ENCODE measurements at places on chromosomes 7 and 10.

DNA sequence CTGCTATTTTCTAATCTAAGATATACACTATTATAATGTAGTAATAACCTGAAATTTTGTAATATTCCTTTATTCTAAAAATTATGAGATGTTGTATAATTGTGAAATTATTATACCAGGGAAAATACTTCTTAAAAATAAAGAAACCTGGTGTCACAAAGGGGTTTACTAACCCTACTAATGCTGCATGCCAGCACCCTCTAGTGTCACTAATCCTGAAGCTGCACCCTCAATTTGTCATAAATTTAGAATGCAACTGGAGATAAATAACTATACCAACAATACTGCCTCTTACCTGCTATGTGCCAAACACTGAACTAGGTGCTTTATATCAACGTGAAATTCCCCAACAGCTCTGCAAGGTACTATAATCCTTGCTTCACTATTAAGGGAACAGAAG is 30.8 kb downstream of the TM9SF3 start:
- DNase-seq, result no peak

- no peak for DNase-seq
Measured at GRCh38 chr7:50426280-50427045, 23.7 kb downstream of the FIGNL1 start.

GRCh38 chr10:10605551-10606081 is 412.1 kb upstream of the CELF2 start:
- DNase-seq, result no peak

- DNase-seq, result no peak
Measured at GRCh38 chr10:97889461-97890265, 40.0 kb downstream of the GOLGA7B start.

GRCh38 chr7:132225216-132226030 is 350.8 kb downstream of the PLXNA4 start:
- DNase-seq, result no peak

DNA sequence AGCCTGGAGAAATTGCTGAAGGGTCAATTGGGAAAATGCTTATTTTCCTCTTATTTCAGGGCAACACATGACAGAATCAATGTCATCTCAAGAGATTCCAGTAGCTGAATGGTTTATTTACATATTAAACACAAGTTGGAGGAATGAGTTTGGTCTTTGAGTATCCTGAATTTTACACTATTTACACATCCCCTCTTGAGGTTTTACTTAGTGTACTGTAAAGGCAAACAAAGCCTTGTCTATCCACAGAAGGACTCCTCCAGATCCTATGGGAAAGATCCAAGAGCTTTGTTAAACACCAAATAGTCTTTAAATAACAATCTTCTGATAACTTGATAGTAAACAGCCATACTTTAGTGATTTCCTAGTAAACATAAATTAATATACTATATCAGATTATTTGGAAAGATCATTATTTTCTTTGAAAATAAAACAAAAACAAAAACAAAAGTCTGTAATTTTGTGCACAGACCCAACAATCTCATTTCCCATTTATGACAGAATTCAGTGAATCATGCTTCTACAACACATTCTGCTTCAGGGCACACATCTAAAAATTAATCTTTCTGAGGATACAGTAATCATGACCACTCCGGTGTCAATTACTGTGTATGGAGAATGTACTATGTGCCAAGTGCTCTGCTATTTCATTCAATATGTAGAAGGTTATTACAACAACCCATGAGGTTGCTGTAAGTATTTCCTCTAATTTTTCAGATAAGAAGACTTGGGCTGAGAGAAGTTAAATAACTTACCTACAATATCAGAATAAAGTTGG is 575.0 kb upstream of the LRRTM3 start:
- DNase-seq, result no peak

DNA sequence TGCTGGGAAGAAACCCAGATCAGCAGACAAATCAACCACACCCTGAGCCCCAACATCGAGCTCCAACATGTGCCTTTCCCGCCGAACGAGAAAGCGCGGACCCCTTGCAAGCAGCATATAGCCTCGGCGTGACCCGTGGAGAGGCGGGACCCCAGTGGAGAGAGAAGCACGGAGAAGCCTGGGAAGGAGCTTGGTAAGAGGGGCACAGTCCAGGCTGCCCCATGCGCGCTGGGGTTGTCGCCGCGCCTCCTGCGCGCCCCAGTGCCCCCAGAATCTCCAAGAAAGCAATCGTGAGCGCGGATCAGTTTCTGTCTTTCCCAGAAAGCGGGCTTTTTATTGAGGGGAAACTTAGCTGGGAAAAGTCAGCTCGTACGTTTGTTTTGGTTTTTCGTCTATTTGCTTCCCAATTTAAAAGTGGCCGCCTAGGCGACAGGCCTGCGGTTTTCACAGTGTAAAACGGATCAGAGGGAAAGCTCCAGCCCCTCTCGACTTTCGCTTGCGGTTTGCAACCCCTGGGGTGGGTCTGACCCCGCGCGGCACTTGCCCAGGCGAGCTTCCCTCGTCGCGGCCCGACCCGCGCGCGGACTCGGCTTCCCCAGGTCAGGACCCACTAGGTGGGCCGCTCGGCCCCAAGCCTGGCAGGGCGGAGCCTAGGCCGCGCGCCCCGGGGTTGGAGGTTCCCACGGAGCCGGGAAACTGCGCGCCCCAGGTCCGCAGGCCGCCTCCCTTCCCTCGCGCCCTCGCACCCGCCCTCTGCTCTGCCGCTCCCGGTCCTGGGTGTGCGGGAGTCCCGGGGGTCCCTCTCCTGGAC is 31.1 kb downstream of the SKIDA1 start:
- peak; percentile 65 for DNase-seq

DNA sequence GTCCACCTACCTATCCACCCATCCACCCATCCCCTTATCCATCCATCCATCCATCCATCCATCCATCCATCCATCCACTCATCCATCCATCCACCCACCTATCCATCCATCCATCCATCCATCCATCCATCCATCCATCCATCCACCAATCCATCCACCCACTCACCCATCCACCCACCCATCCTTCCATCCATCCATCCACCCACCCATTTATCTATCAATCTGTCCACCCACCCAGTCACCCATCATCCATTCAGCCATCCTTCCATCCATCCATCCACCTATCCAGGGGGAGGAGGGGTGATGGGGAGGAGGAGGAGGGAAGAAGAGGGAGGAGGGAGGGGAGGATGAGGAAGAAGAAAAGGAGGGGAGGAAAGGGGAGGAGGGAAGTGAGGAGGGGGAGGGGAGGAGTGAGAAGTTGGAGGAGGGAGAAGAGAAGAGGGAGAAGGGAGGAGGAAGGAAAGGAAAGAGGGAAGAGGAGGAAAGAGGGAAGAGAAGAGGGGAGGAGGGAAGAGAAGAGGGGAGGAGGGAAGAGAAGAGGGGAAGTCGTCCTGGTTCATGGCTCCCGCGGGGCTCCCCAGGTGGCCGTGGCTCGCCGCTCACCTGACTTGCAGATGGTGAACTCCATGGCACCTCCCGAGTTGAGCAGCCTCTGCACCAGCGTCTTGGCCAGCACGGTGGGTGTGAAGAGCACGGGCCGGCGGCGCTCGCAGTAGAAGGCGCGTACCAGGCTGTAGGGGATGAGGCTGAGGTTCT is 68.8 kb upstream of the GNA12 start:
- no peak for DNase-seq

- DNase-seq, result no peak
Measured at GRCh38 chr7:116542618-116543017, 17.8 kb downstream of the CAV1 start.

DNA sequence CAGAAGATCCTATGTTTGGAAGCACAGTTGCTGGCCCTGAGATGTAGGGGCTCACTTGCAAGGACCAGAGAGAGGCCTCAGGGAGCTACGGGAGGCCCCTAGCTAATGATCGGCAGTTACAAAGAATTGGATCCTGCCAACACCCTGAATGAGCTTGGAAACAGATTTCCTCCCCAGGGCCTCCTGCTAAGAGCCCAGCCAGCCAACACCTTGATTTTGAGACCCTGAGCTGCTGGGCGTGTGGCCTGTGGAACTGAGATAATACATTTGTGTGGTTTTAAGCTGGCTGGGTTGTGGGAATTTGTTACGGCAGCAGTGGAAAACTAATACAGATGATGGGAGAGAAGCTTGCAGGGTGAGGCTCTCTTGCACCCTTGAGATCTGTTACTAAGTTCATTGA is 3.9 kb downstream of the DOCK1 start:
- no peak for DNase-seq

GRCh38 chr10:77455561-77455960 is 182.0 kb downstream of the KCNMA1 start:
- DNase-seq, result no peak

DNA sequence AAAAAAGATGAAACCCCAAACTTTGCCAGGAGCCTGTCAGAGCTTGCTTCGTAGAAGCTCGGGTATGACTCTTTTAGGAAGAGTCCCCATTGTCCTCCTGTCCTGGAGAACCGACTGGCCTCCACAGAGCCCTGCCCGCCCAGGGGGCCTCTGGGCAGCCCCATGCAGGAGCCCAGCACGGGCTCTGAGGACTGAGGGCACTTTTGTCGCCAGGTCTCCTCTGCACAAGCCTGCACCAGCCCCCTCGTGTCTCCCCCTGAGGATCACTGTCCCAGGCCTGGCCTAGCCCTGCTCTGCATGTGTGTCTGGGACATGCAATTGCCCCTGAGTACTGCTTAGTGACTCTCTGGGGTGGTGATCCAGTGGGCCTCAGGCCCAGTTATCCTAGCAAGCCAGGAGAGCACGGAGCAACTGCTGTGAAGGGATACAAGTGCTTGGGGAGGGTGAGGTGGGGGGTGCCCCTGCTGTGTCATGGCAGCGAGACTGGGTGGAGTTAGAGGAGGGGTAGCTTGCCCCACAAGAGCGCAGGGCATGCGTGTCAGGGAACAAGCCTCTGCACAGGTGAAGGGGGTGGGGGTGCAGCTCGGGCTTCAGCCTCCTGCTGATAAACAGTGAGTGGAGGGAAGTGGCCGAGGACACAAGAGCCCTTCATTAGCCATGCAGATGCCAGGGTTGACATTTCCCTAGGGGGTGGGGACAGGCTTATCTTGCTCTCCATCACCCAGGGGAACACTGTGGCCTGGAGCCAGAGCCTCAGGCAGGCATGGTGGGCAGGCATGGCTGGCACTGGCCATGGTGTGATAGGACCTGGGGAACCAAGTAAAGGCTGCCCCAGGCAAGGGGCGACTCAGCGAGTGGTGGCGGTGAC is 143.4 kb downstream of the C10orf105 start:
- DNase-seq, result no peak

- DNase-seq, result peak; percentile 15
Measured at GRCh38 chr10:78306358-78306757, 272.7 kb downstream of the RPS24 start.

- DNase-seq, result peak; percentile 23
Measured at GRCh38 chr7:27112955-27113949, 10.8 kb upstream of the HOXA2 start.

- DNase-seq, result no peak
Measured at GRCh38 chr7:80230327-80230726, 95.7 kb downstream of the GNAI1 start.

DNA sequence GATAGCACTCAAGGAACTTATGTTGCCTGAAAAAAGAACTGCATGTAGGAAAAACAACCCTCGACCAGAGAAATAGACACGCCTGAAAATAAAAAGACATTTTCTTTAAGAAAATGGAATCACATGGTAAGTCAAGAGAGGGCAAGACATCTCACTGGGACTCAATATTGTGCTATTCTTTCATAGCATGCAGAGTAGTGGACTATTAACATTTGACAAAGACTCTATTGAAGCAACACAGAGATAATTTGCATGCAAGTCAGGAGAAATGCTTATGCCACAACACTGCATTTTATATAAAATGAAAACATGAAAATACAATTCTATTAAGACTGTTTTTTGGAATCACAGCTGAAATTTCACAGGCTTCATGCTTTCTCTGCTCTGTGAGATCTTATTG is 77.9 kb upstream of the RHOBTB1 start:
- DNase-seq, result no peak

All from activated CD8-positive, alpha-beta memory T cell treated with anti-CD3 and anti-CD28 coated beads, Interleukin-2, amount 50 U/mL, for 48 hours (primary cell).